ENCODE measurements at places on chromosomes 3 and 15. TPM values are rescaled to one million over a fixed set of nuclear protein-coding genes. Genes with fewer than 3 reads are reported as not detected.

RCN2 gene
- total RNA-seq: 61.4 TPM

GOLGA8T gene
- total RNA-seq: not detected

SIDT1 gene
- 26.3 TPM for total RNA-seq

GOLGA8G gene
- not detected for total RNA-seq

PLA2G4D gene
- total RNA-seq: not detected

- H3K27ac ChIP-seq: no peak overlapping the region
- no peaks in the 10 kb centered on the region for H3K27me3 ChIP-seq
- DNase-seq: no peak
- H3K36me3 ChIP-seq: no peaks in the 10 kb centered on the region
Measured at GRCh38 chr3:161332792-161333191, 38.5 kb downstream of the SPTSSB start.

GRCh38 chr15:100686725-100687473 lies 84.5 kb downstream of the ASB7 start:
- H3K4me3 ChIP-seq: no peak overlapping the region
- DNase-seq: no peak
- H3K4me1 ChIP-seq: no peaks in the 10 kb centered on the region
- H3K36me3 ChIP-seq: no peaks in the 10 kb centered on the region

DNA sequence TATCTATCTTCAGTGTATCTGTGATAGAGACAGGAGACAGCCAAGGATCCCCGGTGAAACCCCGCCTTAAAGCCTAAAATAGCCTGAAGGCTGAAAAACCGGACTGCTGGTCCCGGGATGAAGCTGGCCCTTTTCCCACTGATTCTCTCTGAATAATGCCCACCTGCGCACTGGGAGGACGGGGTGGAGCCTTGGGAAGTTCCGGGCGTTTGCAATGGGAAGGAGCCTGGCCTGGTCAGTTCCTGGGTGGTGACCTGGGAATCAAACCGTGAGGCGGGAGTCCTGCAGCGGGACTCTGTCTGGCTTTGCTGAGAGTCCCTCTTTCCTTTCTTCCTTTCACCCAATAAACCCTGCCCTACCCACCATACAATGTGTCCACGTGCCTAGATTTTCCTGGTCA lies 157.9 kb downstream of the C3orf38 start:
- no peaks in the 10 kb centered on the region for H3K4me1 ChIP-seq
- no peaks in the 10 kb centered on the region for H3K36me3 ChIP-seq
- H3K27ac ChIP-seq: no peak overlapping the region
- no peak for DNase-seq
- H3K27me3 ChIP-seq: no peaks in the 10 kb centered on the region
- no peak overlapping the region for H3K4me3 ChIP-seq

- no peaks in the 10 kb centered on the region for H3K36me3 ChIP-seq
- H3K27ac ChIP-seq: no peak overlapping the region
- H3K4me1 ChIP-seq: no peaks in the 10 kb centered on the region
- H3K4me3 ChIP-seq: no peak overlapping the region
- H3K27me3 ChIP-seq: no peaks in the 10 kb centered on the region
- DNase-seq: no peak
Measured at GRCh38 chr15:49383266-49383665, 39.8 kb upstream of the FGF7 start.

DNA sequence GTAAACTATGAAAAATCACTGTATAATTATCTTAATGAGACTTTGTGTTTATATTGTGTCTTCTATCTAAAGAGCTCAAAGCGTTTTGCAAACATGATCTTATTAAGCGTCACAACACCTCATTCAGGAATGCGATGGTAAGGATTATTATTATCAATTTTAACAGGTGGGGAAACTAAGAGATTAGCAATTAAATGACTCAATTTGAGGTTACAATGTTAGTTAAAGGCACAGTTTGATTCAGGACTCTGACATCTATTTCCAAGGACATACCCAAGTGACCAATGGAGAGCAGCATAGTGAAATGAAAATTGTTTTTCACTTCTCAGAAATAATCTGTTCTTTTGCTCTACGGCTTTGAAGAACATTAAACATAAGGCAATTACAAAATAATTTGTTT lies 74.6 kb downstream of the FMN1 start:
- no peak for DNase-seq
- no peak overlapping the region for H3K4me3 ChIP-seq
- H3K27me3 ChIP-seq: no peaks in the 10 kb centered on the region

DNA sequence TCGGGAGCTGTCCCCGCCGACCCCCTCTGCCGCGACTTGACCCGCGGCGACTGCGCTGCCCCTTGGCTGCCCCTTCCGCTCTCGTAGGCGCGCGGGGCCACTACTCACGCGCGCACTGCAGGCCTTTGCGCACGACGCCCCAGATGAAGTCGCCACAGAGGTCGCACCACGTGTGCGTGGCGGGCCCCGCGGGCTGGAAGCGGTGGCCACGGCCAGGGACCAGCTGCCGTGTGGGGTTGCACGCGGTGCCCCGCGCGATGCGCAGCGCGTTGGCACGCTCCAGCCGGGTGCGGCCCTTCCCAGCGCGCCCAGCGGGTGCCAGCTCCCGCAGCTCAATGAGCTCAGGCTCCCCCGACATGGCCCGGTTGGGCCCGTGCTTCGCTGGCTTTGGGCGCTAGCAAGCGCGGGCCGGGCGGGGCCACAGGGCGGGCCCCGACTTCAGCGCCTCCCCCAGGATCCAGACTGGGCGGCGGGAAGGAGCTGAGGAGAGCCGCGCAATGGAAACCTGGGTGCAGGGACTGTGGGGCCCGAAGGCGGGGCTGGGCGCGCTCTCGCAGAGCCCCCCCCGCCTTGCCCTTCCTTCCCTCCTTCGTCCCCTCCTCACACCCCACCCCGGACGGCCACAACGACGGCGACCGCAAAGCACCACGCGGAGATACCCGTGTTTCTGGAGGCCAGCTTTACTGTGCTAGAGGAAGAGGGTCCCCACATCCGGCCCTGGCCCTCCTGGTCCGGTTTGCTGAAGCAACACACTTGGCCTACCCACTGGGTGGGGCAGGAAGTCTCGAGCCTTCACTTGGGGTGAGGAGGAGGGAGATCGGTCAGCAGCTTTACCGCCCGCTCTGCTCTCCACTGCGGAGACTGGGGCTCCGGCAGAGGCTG lies at the start of gene RASSF1:
RASSF1 (minus strand) TSS at position 389 of the 882 bp plus-strand sequence; CDS start at position 358, 31 bp downstream.
- H3K4me1 ChIP-seq: peaks cover 46% of the 10 kb centered on the region
- peak within 1 kb of the TSS; percentile 51 for H3K4me3 ChIP-seq
- H3K27me3 ChIP-seq: no peaks in the 10 kb centered on the region
- no peaks in the 10 kb centered on the region for H3K36me3 ChIP-seq
- peak within 1 kb of the TSS; percentile 96 for H3K27ac ChIP-seq

GRCh38 chr15:25175789-25176615 lies 221.2 kb downstream of the SNRPN start:
- H3K4me3 ChIP-seq: no peak overlapping the region
- DNase-seq: no peak
- H3K4me1 ChIP-seq: no peaks in the 10 kb centered on the region
- no peak overlapping the region for H3K27ac ChIP-seq
- H3K27me3 ChIP-seq: no peaks in the 10 kb centered on the region
- H3K36me3 ChIP-seq: no peaks in the 10 kb centered on the region

GRCh38 chr3:140128631-140129030 lies 193.6 kb downstream of the CLSTN2 start:
- H3K27ac ChIP-seq: no peak overlapping the region
- no peaks in the 10 kb centered on the region for H3K4me1 ChIP-seq
- DNase-seq: peak; percentile 44

- peaks cover 20% of the 10 kb centered on the region for H3K4me1 ChIP-seq
- peak overlapping the region; percentile 90 for H3K4me3 ChIP-seq
- H3K36me3 ChIP-seq: peaks cover 24% of the 10 kb centered on the region
- no peaks in the 10 kb centered on the region for H3K27me3 ChIP-seq
- no peak for DNase-seq
Measured at GRCh38 chr15:101724675-101725005, 367 bp upstream of the TARS3 start.

DNA sequence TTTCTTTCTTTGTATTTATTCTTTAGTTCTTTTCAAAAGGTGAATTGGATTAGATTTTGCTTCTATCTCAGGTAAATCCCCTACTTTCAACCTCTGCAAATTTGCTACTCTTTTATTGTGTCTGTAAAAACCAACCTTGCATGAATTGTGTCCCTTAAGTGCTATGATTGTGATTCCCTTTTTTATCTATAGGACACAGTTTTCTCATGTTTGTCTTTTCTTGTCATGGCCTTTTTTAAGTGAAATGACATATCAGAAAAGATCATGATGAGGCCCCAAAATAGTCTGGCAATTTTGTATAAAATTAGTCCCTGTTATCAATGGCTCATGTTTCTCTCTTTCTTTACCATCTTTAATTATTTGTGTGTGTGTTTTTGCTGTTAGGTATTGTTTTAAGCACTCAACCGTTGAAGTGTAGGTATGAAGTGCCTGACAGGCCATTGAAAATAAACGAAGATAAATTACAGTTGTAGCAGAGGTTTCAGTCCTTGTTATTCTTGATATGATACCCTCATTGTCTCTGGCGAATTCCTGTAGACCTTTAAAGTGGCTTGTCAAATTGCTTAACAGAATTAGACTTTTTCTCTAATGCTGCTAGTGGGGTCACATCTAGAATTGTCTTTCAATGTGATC lies 184.3 kb downstream of the UBE2E2 start:
- no peaks in the 10 kb centered on the region for H3K36me3 ChIP-seq
- no peak overlapping the region for H3K4me3 ChIP-seq
- H3K27me3 ChIP-seq: no peaks in the 10 kb centered on the region
- H3K27ac ChIP-seq: no peak overlapping the region
- no peak for DNase-seq
- H3K4me1 ChIP-seq: no peaks in the 10 kb centered on the region

DNA sequence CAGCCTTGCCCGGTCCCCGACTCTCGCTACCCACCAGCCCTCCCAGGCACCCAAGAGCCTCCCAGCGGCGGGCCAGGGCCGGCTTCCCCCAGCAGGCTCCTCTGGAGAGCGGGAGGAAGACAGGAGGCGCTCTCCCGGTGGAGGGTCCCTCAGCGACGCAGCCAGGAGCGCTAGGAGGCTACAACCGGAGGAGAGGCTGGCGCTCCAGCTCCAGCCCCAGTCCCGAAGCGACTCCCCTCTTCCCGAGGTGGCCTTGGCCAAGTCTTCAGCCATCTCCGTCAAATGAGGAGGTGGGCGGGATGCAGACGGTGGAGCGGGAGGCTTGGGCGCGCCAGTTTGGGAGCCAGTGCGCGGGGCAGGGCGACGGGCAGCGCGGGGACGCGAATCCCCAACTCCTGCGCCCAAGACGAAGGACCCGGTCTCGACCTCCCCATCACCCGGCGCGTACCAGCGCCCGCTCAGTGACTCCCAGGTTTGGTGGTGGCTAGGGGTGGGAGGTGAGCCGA lies 722 bp downstream of the CHRNA3 start:
- H3K27ac ChIP-seq: no peak overlapping the region
- peak; percentile 23 for DNase-seq
- peaks cover 28% of the 10 kb centered on the region for H3K4me1 ChIP-seq
- H3K36me3 ChIP-seq: no peaks in the 10 kb centered on the region

DNA sequence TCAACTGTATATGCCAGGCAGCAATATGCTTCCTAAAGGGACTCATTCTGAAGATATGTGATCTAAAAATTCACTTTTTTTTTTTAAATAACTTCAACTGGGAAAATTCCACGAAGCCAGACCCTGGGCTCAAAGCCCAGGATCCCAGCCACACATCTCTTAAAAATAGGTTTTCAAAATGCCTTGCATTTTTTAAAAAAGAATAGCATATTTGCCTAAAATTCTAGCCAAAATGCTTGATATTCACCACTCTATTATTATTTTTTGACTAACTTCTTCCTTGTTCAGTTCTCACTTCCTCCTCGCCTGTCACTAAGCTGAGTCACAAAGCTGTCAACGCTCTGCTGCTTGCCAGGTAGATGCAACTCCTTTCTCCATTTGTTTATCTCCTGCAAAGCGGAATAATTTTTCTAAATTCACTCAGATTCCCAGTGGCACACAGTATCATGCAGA lies 28.0 kb upstream of the VGLL4 start:
- no peak overlapping the region for H3K27ac ChIP-seq
- H3K36me3 ChIP-seq: no peaks in the 10 kb centered on the region
- H3K27me3 ChIP-seq: no peaks in the 10 kb centered on the region
- H3K4me3 ChIP-seq: no peak overlapping the region

Measured in stomach (tissue), 19 donors.